OCI-LY7 (cell line): ENCODE measurements at places on chromosomes 13 and 19. TPM values are rescaled to one million over a fixed set of nuclear protein-coding genes. Genes with fewer than 3 reads are reported as not detected.

The PSG5 gene
- not detected in 2 replicates for total RNA-seq

- no peak for DNase-seq
Observed at GRCh38 chr13:71255633-71256032, 611.4 kb downstream of the DACH1 start.

DNA sequence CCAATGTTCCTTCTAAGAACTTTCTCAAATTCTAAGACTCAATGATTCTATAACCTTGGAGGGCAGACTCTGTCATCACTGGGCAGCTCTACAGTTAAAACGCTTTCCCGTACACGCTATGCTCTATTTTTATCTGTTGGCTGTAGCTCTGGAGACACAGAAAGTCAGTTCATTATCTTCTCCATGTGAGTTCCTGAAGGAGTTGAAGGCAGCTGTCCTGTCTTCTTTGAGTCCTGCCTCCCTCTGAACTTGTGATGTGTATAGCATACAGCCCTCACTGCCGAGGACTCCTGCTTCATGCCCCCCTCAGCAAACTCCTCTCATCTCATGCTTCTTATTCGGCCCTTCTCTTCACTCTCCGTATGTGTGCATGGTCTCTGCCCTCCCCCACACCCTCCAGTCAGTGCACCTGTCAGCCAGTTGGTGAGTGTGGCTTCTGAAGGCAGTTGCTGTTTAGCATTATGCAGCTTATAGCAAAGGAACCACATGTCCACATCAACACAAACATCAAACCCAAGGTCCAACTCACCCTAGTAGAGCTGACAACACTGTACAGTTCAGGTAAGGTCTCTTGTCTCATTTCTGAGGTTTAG lies 504.9 kb downstream of the DIAPH3 start:
- no peak for DNase-seq

DNA sequence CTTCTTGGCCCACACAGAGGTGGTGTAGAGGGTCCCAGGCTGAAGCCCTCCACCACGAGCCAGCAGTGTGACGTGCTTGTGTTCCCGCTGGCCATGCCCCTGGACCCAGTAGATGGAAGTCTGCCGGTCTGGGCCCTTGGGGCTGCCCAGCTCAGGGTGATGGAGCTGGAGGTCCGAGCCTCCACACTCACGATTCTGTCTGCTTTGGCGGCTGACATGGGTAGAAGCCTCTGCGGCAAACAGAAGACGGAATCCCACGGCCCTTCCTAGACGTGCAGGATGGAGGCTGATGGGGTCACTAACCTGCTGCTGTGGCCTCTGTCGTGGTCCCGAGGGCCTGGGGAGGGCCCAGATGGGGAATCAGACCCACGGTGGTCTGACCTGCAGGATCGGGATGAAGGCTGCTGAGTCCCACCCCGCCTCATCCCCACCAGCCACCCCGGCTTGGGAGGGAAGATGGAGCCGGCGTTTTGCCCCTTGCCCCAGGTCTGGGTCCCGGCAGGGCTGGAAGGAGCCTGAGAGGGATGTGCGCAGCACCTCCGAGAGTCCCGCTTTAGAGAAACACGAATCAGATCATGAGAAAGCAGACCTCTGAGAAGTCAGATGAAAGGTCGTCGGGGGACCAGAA lies 4.4 kb downstream of the TMEM86B start:
- DNase-seq = no peak

DNA sequence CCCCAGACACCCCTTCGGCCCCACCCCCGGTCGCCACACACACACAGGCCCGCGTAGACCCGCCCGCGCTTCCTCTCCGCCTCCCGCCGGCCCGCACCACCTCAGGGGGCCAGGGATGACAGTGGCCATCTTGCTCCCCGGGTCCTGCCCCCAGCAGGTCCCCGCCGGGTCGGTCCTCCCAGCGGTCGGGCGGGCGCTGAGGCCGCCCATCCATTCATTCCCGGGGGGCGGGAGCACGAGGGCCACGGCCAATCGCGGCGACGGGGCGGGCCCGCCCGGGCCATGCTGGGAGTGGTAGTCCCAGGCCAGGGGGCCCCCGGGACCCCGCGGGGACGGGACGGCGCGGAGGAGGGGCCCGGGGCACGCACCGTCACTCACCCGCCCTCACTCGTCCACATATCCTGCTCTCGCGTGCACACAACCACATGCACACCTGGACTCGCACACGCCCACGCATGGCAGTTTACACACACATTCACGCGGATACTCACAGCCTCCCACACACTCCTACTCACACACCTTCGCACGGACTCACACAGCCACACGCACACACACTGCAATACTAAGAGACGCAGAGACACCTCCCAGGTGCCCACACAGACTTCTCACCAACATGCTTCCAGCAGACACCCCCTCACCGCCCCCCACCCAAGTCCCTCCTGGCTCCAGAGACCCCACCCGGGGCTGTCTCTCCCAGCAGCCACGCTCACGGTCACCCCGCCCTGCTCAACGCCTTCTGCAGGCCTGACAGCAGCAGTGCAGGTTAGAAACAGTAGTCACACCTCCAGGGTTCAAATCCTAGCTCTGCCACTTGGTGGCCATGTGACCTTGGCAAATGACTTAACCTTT lies at the start of gene DPF1:
TSS of gene DPF1 (minus strand) at position 209 of the 849 bp plus-strand sequence. CDS start at position 129, 80 bp downstream.
- peak; percentile 88 for DNase-seq

DNA sequence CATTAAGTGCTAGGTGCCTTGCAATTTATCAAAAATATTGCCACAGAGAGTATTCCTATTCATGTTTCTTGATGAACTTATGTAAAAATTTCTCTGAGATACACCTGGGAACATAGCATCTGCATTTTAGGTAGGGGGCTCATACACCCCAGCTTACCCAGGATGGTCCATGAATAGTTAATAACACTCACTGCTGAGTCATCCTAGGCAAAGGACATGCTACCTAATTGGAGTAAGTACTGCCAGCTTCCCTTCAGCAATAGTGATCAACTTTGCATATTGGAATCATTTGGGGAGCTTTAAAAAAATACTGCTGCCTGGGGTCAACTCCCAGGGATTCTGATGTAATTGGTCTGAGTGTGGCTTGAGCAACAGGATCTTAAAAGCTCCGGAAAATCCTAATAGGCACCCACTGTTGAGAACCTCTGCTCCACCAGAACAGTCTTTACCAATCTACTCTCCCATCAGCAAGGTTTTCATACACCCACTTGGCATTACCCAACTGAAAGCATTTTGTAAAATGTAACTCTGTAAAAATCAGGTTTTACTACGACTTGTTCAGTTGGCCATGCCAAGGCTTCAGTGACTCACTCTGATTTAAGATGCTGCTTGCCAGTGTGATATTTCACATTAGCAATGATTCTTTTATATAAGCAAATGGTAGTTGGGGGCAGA lies 67.2 kb upstream of the FNDC3A start:
- DNase-seq = no peak
